Activated naive CD4-positive, alpha-beta T cell treated with anti-CD3 and anti-CD28 coated beads for 36 hours (primary cell): ENCODE measurements at places on chromosomes 12 and 14.

GRCh38 chr12:13073173-13073572 lies 29.0 kb downstream of the FAM234B start:
- no peaks in the 10 kb centered on the region for H3K4me1 ChIP-seq
- DNase-seq: no peak
- H3K4me3 ChIP-seq: no peak overlapping the region

DNA sequence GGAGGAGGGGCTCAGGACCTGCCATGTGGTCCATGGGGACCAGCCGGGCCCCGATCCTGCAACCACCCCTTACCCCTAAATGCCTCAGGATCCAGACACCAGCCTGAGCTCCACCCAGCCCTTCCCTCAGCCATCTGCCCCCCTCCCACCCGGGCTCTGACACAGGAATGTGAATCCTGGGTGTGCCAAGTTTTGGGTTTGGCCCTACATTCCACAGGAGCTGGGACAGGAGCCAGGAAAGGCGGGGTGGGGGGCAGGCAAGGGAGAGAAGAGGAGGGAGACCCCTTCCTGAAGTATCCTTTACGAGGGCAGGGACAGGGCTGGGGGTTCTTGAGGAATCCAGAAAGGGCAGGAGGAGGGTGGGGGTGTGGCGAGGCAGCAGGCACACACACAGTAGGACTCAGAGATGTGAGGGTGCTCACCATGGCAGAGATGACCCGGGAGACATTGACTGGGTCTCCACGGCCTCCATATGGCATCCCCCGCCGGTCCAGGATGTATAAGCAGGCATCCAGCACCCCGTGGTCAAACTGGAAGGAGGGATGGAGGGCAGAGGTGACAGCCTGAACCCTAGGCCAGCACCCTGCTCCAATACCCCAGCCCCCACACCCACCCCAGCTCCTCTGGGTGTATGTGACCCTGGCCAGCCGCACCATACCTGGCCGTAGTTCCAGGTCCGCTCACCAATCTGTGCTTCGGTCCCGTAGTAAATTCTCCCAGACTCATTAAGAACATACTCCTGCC lies 3.5 kb downstream of the TGM1 start:
- no peak overlapping the region for H3K4me3 ChIP-seq
- H3K4me1 ChIP-seq: no peaks in the 10 kb centered on the region
- H3K36me3 ChIP-seq: peaks cover 6% of the 10 kb centered on the region

DNA sequence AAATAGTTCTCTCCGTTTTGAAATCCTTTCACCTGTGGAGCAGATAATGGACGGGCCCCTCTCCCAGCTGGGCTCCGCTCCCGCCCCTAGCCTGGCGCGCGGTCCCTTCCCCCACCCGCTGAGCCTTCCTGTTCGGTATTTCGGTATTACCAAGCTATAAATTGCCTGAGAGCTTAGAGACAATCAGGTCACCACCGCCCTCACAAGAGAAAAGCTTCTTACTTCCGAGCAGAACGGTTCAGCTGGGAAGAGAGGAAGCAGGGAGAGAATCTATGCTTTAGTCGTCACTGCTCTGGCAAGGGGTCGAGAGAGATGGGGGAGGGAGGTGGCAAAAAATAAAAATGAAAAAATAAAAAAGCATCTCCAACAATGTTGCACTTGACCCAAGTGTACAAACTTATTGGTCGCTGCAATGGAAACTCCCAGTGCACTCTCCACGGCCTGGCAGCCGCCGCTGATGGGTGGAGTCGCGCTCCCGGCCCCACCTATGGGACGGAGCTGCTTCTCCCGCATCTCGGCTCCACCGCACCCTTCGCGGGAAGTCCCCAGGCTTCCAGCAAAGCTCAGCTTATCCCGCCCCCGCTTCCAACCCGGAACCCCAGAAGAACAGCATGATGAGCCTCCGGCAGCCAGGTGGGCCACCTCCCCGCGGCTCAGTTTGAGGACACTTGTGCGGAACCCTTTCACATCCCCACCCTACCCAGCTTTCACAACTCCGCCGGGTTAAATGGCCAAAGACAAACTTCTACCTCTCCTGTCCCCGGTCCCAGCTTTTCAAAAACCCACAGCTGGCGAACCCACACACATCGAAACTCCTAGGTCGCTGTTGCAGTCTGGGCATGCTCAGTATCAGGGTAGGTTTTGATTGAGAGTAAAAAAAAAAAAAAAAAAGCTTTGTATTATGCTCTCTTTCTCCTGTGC lies 832 bp upstream of the SYT1 start:
- no peaks in the 10 kb centered on the region for H3K36me3 ChIP-seq
- no peak overlapping the region for H3K27ac ChIP-seq
- peak; percentile 6 for DNase-seq
- peaks cover 4% of the 10 kb centered on the region for H3K4me1 ChIP-seq
- H3K27me3 ChIP-seq: peaks cover 20% of the 10 kb centered on the region

DNA sequence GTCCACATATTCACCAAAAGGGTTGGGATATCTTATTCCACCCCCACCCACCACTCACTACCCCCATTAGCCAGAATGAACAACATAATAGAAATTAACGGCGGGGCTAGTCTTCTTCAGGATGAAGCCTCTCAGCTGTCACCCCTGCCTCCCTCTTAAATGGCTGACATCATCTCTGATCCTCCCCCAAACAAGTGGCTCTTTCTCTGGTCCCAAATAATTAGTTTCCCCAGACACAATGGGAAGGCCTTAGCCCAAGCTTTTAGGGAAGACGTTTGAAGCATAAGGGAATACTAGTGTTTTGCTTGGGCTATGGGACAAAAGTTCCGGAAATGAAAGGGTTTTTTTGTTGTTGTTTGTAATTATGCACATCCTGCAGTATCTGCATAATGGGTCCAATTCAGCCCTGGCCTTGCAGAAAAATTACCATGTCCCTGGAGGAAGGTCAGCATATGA lies 13.8 kb downstream of the STON2 start:
- no peaks in the 10 kb centered on the region for H3K36me3 ChIP-seq
- no peaks in the 10 kb centered on the region for H3K4me1 ChIP-seq
- H3K27ac ChIP-seq: no peak overlapping the region
- DNase-seq: no peak
- H3K27me3 ChIP-seq: peaks cover 4% of the 10 kb centered on the region
